SJSA1 (cell line): ENCODE measurements at places on chromosomes 11 and 22.

- DNase-seq, result no peak
Observed at GRCh38 chr11:76382209-76382608, 1.1 kb downstream of the GVQW3 start.

- DNase-seq, result no peak
Observed at GRCh38 chr11:122177238-122177637, 61.2 kb upstream of the BLID start.

GRCh38 chr11:56852131-56852530 lies 103.6 kb upstream of the OR9G4 start:
- no peak for DNase-seq

- peak; percentile 77 for DNase-seq
Observed at GRCh38 chr11:3939211-3939610, 83.7 kb downstream of the STIM1 start.

- no peak for DNase-seq
Observed at GRCh38 chr22:31738566-31738965, 11.4 kb downstream of the PRR14L start.

- DNase-seq, result peak; percentile 69
Observed at GRCh38 chr11:70466154-70466553, 67.8 kb downstream of the CTTN start.

DNA sequence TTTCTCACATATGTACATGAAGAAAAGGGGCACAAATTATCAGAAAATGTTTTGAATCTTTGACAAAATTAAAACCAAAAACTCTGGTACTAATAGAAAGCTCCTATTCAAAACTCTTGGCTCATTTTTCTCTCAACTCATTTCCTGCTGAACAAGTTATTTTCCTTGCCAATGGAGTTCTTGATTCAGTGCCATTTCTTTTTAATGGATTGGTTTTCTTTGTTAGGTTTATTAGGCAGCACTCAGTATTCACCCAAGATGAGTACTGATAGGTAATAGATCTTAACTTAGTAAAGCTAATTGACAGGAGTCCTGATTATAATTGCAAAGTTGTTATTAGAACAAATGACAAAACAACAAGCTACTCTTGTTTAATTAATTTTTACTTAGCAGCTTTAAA lies 279.4 kb upstream of the PDGFD start:
- DNase-seq, result no peak
